ENCODE measurements at places on chromosomes 3 and 15.

- no peak for DNase-seq
Measured at GRCh38 chr3:18027161-18027939, 284.9 kb upstream of the TBC1D5 start.

DNA sequence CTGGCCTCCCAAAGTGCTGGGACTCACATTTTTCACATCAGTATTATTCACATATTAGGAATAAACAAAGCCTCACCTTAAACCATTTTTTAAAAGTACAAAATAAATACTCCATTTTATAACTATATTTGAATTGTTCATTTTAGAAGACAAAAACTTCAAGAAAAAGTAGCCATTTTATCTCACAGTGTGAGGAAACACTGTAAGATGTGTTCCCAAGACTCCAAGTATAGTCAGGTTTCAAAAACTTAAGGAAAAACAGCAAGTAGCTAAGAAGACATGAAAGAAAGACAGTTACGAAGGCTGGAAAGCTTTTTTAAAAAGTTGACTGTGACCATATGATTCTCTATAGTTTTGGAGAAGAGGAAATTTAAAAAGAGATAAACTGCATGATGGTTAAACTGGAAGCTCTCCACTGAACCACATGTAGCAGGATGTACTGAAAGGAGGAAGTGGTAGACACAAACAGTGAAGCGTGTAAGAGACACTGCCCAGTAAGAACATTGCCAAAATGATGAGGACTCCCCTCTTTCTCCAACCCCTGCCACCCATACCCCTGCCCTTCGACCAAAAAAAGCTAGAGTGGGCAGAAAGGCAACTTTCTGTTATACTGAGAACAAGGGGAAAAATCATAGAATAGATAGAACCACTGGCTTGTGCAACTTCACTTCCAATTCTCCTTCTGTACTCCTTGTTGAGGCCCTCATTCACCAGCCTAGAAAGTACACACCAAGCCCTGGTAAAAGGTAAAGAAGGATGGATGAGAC, 6.2 kb upstream of the TMF1 start:
- no peak for DNase-seq

DNA sequence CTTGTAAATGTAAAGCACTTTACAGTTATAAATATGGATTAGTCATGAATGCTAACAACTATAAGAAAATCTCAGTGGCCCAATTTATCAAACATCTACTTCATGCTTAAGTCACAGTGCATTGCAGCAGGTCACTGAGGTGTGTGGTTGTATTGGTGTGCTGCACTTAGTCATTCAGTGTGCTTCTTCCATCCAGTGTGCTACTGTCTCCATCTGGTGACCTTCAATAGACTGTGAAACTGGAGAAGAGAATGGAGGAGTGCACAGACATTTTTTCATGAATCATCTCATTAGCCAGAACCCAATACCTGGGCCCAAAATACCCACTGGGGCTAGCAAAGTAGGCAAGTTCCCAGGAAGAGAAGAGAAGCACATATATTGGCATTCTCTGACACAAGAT, 199.6 kb downstream of the SHOX2 start:
- no peak for DNase-seq

DNA sequence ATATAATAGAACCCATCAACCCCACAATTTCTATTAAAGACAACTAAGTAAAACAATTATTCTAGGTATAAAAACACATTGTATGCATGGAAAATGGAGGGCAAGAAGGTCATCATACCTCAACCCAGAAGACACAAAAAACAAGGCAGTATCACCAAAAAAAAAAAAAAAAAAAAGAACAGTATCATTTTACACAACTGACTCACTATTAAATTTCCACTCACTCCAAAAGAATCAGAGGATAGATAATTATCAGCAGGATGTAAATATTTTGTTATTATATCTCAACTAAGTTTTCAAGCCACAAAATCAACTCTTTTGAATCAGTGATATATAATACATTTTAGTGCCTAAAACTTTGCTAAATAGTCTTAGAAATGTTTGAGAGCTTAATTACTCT, 55.0 kb downstream of the CLASP2 start:
- DNase-seq = no peak

DNA sequence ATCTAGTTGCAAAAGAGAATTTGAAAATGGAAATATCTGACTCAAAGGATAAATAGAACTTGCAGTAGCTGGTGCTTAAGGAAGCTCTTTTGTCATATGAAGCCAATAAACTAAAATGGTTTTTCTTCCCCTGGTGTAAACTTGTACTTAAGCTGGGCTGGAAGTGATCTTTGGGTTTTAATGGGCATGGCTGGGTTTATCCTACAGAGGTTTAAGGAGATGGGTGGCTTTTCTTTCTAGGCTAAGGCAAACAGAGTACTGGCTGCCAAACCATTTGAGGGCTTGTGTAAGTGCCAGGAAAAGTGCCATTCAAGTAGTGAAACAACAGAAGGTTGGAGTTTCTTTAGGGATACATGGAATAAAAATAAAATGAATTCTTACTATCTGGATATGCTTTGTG, 12.1 kb upstream of the UTS2B start:
- DNase-seq = no peak

DNA sequence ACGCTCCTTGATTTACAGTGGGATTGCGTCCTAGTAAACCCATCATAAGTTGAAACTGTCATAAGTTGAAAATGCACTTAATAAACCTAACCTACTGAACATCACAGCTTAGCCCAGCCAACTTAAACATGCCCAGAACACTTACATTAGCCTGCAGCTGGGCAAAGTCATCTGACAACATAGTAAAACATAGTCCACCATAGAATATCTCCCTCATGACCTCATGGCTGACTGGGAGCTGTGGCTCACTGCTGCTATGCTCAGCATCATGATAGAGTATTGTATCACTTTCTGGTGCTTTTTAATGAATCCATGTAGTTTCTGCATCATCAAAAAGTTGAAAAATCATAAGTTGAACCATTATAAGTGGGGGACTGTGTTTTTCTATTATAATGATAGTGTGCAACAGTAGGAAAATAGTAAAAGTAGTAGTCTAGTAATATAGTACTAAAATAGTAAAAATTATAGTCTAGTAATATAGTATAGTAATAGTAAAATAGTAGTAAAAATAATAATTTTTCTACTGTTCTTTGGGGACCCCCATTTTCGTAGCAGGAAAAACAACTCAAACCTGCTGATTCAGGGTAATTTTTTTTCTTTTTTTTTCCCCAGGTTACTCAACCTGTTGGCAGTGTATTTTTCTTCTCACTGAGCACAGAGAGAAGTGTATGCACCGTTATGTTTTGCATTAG, 233.5 kb downstream of the MYRIP start:
- DNase-seq = no peak

DNA sequence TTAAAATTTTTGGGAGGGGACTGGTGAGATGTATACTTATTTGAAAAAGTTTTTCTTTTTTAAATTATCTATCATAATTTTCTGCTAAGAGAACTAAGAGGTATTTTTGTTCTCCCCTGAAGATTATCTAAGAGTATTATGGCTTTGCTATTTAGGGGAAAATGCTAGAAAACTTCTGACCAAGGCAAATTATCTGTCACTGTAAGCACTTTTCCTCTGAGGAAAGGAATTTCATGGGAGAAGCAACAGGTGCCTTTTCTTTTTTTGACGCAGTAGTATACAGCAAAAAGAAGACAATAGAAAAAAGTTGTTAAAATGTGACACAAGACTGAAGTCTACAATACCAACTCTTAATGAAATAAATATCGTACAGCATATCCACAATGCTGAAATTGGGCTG, 201.6 kb upstream of the NANOGP8 start:
- DNase-seq = no peak

- no peak for DNase-seq
Measured at GRCh38 chr3:103953796-103954195, 1412.9 kb upstream of the ALCAM start.

- no peak for DNase-seq
Measured at GRCh38 chr3:136982520-136983138, 24.8 kb downstream of the IL20RB start.

DNA sequence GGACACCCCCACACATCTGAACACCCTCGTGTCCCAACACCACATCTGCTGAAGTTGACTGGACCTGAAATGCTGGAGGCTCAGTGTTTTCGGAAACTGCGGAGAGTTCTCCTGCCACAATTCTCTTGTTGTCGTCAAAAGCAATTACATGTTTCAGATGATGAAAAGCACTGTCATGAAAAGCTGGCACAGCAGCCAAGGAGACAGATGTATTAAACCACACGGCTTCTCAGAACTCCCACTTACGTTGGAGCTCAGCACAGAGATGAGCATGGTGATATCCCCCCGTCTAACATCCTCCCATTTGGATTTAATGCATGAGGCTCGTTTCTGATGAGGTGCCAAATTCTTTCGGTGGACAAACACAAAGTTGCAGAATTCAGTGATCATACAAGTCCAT, 180.1 kb downstream of the RORA start:
- DNase-seq = no peak

DNA sequence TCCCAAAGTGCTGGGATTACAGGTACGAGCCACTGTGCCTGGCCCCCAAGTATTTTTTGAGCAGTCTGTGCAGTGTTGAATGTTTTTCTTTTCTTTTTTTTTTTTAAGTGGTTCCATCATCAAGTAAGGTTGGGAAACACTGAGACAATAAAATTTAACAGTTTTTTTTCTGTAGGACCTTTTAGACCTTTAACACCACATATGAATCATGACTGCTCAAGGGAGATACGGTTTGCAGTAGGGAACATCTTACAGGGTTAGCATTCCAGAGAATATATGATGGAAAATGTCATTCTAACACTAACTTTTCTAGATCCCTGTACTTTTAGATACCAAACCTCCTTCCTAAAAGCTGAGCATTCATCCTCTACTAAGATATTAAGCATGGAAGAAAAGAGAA, 41.7 kb downstream of the SNX4 start:
- DNase-seq = no peak

- no peak for DNase-seq
Measured at GRCh38 chr3:174125267-174125824, 727.8 kb downstream of the NLGN1 start.

GRCh38 chr15:60605879-60606307, 127.0 kb upstream of the ICE2 start:
- no peak for DNase-seq

- DNase-seq = no peak
Measured at GRCh38 chr15:67127331-67127664, 61.9 kb downstream of the SMAD3 start.

GRCh38 chr3:185297867-185298266, 44.0 kb upstream of the EHHADH start:
- peak; percentile 30 for DNase-seq

- DNase-seq = no peak
Measured at GRCh38 chr3:83460052-83460451, 1498.7 kb upstream of the CADM2 start.

GRCh38 chr15:38285456-38285855, 32.8 kb downstream of the SPRED1 start:
- no peak for DNase-seq
